ENCODE measurements at places on chromosomes 1 and 21.

- no peak for DNase-seq
- no peaks in the 10 kb centered on the region for H3K4me1 ChIP-seq
- H3K4me3 ChIP-seq, result no peak overlapping the region
These were observed 62.4 kb downstream of the DDX20 start for GRCh38 chr1:111818081-111818480.

GRCh38 chr1:198678301-198678836, 39.5 kb downstream of the PTPRC start:
- H3K27me3 ChIP-seq, result no peaks in the 10 kb centered on the region
- no peaks in the 10 kb centered on the region for H3K36me3 ChIP-seq
- H3K4me3 ChIP-seq, result no peak overlapping the region
- no peak overlapping the region for H3K27ac ChIP-seq
- H3K4me1 ChIP-seq, result no peaks in the 10 kb centered on the region

DNA sequence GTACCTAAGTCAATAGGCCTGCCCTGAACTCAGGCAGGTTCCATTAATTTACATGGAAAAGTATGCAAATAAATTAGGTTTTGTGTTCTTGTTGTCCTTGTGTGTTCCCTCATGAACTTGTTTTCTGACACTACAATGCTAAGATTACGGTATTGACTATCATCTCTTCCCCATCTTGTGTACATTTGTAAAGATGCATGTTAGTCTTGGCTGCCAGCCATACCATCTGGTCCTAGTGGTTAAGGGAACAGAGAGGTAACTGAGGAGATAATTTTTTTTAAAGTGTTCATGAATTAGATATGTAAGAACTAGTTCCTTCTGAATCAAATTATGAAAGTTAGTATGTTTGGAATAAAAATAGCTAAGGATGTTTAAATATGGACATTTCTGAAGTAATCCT, 167.6 kb upstream of the ADAMTS5 start:
- H3K4me3 ChIP-seq, result no peak overlapping the region
- no peaks in the 10 kb centered on the region for H3K36me3 ChIP-seq
- no peaks in the 10 kb centered on the region for H3K27me3 ChIP-seq
- H3K4me1 ChIP-seq, result peaks cover 8% of the 10 kb centered on the region

DNA sequence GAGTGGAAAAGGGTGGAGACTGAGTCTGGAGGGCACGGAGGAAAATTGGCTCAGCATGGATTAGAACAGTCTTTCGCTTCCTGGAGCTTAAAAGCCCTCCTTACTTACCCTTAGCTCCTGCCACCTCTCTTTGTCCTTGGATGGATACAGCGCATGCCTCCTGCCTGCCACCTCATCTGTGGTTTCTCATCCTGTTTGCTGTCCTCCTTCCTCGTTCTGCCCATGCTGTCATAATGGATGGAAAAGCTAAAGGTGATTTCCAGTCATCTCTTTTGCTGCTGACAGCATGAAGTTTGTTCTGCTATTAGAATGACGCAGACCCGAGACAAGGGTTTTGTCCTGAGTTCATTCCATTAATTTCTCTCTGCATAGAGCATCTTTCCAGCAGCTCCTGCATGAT, 425.9 kb downstream of the KIF26B start:
- H3K27me3 ChIP-seq, result no peaks in the 10 kb centered on the region
- no peak overlapping the region for H3K4me3 ChIP-seq
- no peaks in the 10 kb centered on the region for H3K4me1 ChIP-seq
- H3K36me3 ChIP-seq, result no peaks in the 10 kb centered on the region
- no peak overlapping the region for H3K27ac ChIP-seq

DNA sequence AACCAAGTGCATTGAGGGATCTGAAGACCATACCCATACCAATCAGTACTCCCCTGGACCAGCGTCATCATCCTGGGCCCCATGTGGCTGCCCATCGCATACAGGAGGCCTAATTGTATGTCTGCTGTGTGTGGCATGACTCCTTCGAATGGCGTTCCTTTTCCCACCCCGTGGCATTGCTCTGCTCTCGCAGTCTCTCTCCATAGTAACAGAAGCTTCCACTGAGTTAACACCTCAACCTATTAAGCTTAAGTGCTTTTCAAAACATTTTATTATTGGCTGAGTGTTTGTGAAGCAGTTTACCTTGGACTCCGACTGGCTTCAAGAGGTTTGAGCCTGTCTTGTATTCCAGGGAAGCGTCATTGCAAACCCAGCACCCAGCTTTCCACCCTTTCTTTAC, 187.1 kb upstream of the LMO4 start:
- no peak overlapping the region for H3K27ac ChIP-seq
- no peaks in the 10 kb centered on the region for H3K27me3 ChIP-seq
- H3K4me3 ChIP-seq, result no peak overlapping the region
- no peaks in the 10 kb centered on the region for H3K36me3 ChIP-seq
- DNase-seq, result no peak

DNA sequence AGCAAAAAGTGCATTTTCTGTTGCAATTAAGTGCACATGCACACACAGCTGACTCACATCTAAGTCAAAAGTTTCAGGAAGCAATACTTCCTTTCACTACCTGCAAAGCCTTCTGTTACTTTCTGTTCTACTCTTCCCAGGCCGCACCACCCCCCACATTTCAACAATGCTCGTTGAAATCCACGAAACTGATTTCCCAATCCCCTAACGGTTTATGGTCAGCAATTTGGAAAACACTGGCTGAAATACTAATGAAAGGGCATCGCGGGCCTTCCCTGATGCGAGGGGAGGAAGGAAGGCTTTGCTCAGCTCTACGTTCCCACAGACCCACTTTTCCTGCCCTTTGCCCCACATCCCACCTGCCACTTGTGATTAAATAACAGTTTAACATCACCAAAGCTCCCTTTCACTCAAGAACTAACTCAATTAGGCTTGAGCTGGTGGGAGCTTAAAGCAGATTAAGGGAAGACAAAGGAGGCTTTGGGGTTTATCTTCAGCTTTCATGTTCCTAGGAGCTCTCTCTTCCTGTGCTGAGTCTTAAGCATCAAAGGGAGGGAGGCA, 243.2 kb upstream of the RAB4A start:
- H3K27ac ChIP-seq, result no peak overlapping the region
- no peaks in the 10 kb centered on the region for H3K36me3 ChIP-seq
- H3K27me3 ChIP-seq, result no peaks in the 10 kb centered on the region
- DNase-seq, result no peak
- H3K4me1 ChIP-seq, result peaks cover 11% of the 10 kb centered on the region
- H3K4me3 ChIP-seq, result peak overlapping the region; percentile 13

- H3K36me3 ChIP-seq, result no peaks in the 10 kb centered on the region
- H3K27ac ChIP-seq, result no peak overlapping the region
- H3K4me3 ChIP-seq, result no peak overlapping the region
- no peak for DNase-seq
- peaks cover 4% of the 10 kb centered on the region for H3K4me1 ChIP-seq
These were observed 50.3 kb upstream of the MPC2 start for GRCh38 chr1:167987174-167987573.

GRCh38 chr21:41630249-41630648, 122.3 kb upstream of the TMPRSS2 start:
- no peaks in the 10 kb centered on the region for H3K36me3 ChIP-seq
- no peak for DNase-seq
- H3K27me3 ChIP-seq, result no peaks in the 10 kb centered on the region
- no peaks in the 10 kb centered on the region for H3K4me1 ChIP-seq
- H3K27ac ChIP-seq, result no peak overlapping the region
- H3K4me3 ChIP-seq, result no peak overlapping the region

- peaks cover 21% of the 10 kb centered on the region for H3K4me1 ChIP-seq
- H3K36me3 ChIP-seq, result no peaks in the 10 kb centered on the region
- peak overlapping the region; percentile 81 for H3K27ac ChIP-seq
- no peaks in the 10 kb centered on the region for H3K27me3 ChIP-seq
These were observed 47.6 kb downstream of the IER5 start for GRCh38 chr1:181135815-181136737.
